ENCODE measurements at places on chromosomes 1 and 21. TPM values are rescaled to one million over a fixed set of nuclear protein-coding genes. Genes with fewer than 3 reads are reported as not detected.

The SLC5A3 gene
- total RNA-seq: 17.4 TPM

The CHIA gene
- total RNA-seq: not detected

The S100A9 gene
- total RNA-seq: 151 TPM

The TOR3A gene
- total RNA-seq: 27.4 TPM

The LCE2A gene
- not detected for total RNA-seq

The ZNF593OS gene
- not detected for total RNA-seq

The NTMT2 gene
- not detected for total RNA-seq

The OPRD1 gene
- total RNA-seq: not detected

The BARHL2 gene
- total RNA-seq: not detected

The PCP4L1 gene
- 66.5 TPM for total RNA-seq
